ENCODE measurements at places on chromosomes 13 and 19. TPM values are rescaled to one million over a fixed set of nuclear protein-coding genes. Genes with fewer than 3 reads are reported as not detected.

The ACER1 gene
- total RNA-seq = not detected

The MEGF8 gene
- total RNA-seq = 18.7 TPM

The APOC4 gene
- not detected for total RNA-seq

The SHANK1 gene
- total RNA-seq = not detected

The CABP5 gene
- total RNA-seq = not detected

The SYNGR4 gene
- total RNA-seq = not detected

The CLEC4G gene
- 0.76 TPM for total RNA-seq

The LILRB5 gene
- total RNA-seq = not detected

The TPGS1 gene
- total RNA-seq = 35.0 TPM

Data from dermis lymphatic vessel endothelial cell (primary cell).